ENCODE measurements at places on chromosomes 1 and 21. TPM values are rescaled to one million over a fixed set of nuclear protein-coding genes. Genes with fewer than 3 reads are reported as not detected.

- no peak for ATAC-seq
These were observed 10.2 kb downstream of the MMACHC start for GRCh38 chr1:45510036-45510971.

DNA sequence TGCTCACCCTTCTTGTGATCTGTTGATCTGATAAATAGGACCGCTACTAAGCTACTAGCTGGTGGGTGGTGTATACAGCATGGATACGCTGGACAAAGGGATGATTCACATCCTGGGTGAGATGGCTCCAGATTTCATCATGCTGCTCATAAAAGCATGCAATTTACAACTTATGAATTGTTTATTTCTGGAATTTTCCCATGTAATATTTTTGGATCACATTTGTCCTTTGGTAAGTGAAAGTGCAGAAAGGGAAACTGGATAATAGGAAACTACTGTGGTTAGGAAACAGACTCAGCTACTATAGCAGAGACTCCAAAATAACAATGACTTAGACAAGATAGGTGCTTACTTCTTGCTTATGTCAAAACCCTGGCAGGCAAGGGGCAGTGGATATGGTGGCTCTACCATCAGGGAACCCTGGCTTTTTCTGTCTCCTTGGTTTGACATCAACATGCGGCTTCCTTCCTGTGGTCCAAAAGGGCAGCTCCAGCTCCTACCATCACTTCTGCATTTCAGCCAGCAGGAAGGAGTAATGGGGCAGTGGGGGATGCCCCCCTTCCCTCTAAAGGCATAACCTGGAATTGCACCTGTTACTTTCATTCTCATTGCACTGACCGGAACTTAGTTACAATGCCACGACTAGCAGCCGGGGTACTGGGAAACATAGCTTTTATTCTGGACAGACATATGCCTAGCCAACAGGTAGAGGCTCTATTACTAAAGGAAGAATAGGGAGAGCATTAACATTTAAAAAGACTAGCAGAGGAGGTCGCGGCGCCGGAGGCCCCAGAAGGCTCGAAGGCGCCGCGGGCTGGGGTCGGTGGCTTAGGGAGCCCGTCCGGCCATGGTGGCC, 13.8 kb upstream of the AK2 start:
- ATAC-seq = peak; percentile 79

GRCh38 chr21:40422896-40423635, 423.9 kb downstream of the DSCAM start:
- ATAC-seq = no peak

- peak; percentile 17 for ATAC-seq
These were observed 26.4 kb downstream of the CAPN2 start for GRCh38 chr1:223738465-223739365.

- peak; percentile 30 for ATAC-seq
These were observed 23.6 kb downstream of the OPTC start for GRCh38 chr1:203517426-203518110.

- ATAC-seq = no peak
These were observed 90.7 kb upstream of the COL11A1 start for GRCh38 chr1:103199001-103199400.

DNA sequence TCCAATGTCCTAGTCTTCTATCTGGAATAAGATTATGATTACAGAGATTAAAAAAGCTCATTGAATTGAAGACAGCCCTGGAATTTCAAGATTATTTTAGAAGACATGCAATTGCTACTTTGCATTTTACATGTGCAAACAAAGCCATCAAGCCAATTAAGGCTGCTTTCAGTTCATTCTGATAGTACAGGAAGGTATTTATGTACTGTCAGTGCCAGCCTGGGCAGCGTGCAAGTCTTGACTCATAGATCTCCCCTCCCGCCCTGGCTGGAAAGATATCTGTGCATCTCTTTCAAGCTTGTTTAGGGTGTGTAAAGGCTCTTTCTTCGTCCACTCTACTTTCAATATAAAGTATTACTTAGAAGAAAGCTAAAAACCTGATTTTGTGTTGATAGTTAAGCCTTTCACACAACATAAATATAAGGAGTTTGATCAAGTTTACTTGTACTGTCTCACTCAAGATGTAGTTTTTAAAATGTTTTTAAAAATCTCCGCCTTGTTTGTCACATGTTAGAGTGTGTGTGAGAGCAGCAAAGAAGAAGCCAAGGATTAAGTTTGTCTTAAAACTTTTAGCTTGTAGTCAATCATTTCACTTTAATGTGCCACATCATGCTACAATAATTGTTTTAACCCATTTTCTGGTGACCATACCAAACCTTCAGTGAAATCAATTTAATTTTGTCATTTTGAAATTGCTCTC, 13.6 kb upstream of the LYPLAL1 start:
- ATAC-seq = peak; percentile 56

GRCh38 chr1:21331752-21332478, 41.7 kb upstream of the ECE1 start:
- ATAC-seq = no peak

- no peak for ATAC-seq
These were observed 97.9 kb upstream of the MARK1 start for GRCh38 chr1:220430059-220430458.

DNA sequence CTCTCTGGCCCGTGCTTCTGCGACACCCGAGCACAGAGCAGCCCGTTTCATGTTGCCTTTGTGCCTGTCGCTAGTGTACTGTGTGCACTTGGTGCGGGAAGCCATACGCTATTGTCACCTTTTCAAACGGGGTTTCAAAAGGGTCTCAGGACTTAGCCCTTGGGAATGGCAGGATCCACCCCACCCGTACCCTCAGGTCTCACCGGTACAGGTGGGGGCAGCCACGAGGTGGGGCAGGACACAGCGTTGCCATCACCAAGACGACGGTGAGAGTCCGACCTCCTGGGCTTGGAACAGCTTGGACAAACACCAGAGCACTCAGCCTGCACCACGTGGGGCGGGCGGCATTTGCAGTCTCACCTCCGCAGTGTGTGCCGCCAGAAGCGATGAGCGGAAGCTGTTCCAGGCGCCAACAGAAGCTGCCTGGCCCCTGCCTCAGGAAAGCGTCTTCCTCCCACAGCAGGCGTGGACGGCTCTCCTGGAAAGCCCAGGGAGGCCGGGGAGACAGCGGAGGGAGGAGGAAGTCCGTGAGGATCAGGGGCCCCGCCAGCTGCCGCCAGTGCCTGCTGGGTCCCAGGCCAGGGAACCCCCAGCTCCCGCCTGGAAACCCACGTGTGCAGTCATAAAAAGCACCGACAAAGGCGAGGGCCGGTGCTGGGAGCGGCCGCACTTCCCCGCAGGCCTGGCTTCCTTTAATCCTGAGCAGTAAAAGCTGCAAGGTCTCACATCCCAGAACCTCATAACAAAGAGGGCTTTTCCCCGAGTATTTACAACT, 131.3 kb upstream of the ARHGEF16 start:
- ATAC-seq = no peak

- no peak for ATAC-seq
These were observed 74.0 kb upstream of the ZBTB18 start for GRCh38 chr1:243977094-243977493.

DNA sequence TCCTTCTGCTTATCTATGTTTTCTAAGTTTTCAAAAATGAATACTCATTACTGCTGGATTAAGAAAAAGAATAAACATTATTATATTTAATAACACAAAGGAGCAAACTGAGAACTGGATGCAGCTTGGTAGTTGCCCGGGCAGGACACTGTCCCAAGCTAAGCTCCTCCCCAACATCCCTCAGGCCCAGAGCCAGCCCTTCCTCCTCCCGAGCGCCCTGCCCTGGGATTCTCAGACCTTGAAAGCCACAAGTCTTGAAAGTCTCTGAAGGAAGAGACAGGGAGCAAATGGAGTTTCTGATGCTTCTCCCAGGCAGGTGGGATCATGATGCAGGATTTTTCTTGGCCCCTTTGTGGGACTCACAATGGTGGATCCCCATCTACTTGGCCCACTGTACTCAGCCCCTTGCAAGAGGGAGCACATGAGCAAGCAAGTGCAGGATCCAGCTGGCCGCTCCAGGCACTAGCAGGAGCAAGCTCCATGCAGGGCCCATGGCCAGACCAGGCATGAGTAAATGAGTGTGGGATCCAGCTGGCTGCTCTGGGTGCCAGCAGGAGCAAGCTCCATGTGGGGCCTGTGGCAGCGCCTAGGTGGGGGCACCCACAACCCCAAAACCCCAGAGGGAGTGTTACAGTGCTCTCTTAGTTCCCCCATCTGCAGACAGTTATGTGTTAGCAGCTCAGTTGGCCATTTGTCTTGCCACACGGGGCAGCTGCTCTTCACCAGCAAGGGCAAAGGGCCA, 32.1 kb upstream of the RAB4A start:
- ATAC-seq = peak; percentile 63

GRCh38 chr1:48820491-48820890, 43.8 kb upstream of the BEND5 start:
- ATAC-seq = no peak

DNA sequence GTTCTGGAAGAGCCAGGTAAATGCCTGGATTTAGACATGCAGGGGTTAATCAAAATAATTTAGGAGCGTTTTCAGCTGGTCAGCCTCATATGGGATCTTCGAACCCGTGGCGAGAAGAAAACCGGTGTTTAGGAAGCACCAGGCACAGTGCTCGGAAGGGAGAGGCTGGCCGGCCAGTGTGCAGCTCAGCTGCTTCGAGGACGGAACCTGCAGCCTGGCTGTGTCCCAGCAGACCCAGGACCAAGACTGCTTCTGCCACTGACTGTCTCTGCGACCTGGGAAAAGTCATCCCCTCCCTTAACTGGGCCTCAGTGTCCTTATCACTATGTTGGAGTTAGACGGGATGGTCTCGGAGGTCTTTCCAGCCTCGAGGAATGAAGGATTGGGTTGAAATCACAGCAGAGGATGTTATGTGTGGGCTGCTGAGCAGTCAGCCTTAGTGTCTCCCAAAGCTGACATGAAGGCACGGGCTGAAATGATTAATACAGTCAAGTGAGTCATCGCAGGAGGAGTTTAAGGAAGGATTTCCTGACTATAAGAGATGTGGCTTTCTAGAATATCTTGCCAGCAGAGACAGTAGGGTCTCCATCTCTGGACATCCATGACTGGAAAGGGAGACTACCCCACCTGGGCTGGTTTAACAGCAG, 20.8 kb downstream of the PPFIA4 start:
- peak; percentile 61 for ATAC-seq

DNA sequence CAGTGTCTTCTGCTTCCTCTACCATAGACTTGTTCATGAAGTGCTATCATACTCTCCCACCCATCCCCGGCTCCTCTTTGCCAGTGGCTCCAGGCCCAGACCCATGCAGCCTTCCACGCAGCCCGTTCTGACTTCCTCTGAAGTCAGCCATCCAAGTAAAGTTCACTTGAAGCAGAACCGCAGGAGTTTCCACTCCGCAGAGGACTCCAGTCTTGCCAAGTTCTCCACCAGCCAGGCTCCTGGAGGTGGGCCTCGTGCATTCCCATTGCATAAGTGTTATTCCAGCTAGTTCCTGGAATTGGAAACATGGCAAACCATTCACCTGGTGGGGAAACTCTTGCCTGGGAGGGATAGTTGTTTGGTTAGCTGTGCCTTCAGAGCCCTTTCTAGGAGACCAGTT, 185.1 kb downstream of the PLPP3 start:
- no peak for ATAC-seq

DNA sequence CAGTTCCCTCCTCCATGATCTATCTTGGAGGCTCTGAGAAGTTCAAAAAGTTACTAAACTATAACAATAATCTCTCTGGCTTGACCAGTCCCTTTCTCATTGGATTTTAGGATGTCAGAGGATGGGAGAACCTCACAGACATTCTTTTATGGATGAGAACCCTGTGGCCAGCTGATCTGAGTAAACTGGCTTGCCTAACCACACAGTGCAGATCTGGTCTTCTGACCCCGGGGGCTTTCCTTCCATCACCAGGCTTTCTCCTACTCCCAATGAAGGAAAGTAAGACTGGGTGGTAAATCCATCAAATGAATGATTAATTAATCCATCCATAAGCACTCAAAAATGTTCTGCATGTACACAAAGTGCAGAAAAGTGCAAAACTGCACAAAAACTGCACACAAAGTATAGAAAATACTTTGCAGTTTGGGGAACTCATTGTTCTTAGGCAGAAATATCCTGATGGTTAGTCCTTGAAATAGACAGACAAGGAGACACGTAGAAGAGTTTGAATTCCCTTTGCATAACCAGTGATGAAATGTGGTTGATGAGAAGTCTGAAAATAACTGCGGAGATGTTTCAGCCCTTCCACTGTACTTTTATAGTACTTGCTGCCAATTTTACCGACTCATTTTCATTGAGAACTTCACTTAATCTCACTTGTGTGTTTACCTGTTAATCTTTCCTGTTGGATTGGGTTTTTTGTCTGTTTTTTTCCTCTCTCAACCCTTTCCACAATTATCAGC, 2.5 kb upstream of the F3 start:
- ATAC-seq = no peak

- peak; percentile 8 for ATAC-seq
These were observed 870 bp downstream of the STRIP1 start for GRCh38 chr1:110035236-110035752.

DNA sequence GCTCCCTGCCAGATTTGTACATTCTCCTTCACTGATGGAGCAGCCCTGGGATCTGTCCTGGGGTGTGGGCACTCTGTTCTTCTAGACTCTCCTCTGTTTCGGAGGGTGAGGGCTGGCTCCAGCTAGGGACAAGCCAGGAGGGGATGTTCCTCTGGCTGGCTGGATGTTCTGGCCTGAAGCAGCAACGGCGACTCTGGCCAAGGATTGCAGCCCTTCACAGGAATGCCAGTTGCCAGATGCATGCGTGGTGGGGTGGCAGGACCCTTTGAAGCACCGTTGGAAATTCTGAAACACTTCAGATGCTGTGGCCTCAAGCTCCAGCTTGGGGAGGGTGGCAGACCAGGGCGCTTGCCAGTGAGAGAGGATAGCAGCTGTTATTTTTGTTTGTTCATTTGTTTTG, 210.9 kb downstream of the TRABD2B start:
- ATAC-seq = no peak

- no peak for ATAC-seq
These were observed 34.6 kb upstream of the HIVEP3 start for GRCh38 chr1:41953291-41953690.

DNA sequence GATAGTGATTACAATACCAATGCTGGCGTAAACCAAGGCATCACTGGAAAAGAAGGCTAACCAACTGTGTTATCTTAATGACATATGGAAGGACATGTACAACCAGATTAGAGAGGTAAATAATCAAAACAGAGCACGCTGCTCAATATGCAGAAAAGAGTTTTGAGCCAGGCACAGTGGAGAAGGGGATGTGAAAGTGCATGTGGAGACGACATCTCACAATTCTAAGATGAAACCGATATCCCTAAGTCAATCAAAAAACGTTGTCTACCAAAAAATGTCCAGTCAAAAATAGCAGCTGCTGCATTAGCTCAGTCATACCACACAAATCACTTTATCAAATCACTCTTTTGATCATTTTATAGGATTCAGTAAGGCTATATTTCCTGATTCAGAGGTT, 116.3 kb upstream of the OLIG2 start:
- ATAC-seq = no peak

GRCh38 chr1:109208836-109209463, 4.8 kb upstream of the SARS1 start:
- ATAC-seq = no peak

GRCh38 chr1:64850846-64851245, 106.0 kb downstream of the RAVER2 start:
- no peak for ATAC-seq

Gene ANKRD45
- total RNA-seq = not detected

Gene OR10K2
- not detected for total RNA-seq

Gene B4GALT2
- 40.1 TPM for total RNA-seq

Gene E2F2
- total RNA-seq = 13.9 TPM

Gene TMEM82
- total RNA-seq = not detected

Gene CHIA
- not detected for total RNA-seq

Gene C1QA
- 10.4 TPM for total RNA-seq

Gene LRRC71
- total RNA-seq = not detected

Gene GUCA2B
- not detected for total RNA-seq

Gene CD58
- total RNA-seq = 19.8 TPM

Gene RNU1-2
- 6,387 TPM for total RNA-seq

Gene SCAMP3
- 43.3 TPM for total RNA-seq

Gene IVL
- 145 TPM for total RNA-seq

Gene MROH9
- total RNA-seq = not detected

Measured in esophagus mucosa (tissue), 1 donor.